ENCODE measurements at places on chromosomes 16 and 17.

DNA sequence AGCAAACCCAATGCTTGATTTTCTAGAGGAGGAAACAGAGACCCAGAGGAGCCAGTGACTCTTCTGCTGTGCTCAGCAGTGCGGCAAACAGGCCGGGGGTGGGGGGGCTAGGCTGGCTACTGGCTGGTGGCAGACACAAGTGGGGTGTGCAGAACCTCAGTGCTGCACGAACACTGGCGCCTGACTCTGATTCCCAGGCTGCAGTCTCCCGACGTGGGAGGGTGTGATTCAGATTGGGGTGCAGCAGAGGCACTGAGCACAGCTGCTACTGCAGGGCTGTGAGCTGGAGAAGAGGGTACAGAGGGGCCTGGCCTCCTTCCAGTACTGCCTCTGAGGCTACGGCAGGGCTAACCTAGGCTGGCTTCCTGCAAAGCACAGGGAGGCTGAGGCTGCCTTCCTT, 8.1 kb downstream of the RPL19 start:
- peak; percentile 57 for DNase-seq

DNA sequence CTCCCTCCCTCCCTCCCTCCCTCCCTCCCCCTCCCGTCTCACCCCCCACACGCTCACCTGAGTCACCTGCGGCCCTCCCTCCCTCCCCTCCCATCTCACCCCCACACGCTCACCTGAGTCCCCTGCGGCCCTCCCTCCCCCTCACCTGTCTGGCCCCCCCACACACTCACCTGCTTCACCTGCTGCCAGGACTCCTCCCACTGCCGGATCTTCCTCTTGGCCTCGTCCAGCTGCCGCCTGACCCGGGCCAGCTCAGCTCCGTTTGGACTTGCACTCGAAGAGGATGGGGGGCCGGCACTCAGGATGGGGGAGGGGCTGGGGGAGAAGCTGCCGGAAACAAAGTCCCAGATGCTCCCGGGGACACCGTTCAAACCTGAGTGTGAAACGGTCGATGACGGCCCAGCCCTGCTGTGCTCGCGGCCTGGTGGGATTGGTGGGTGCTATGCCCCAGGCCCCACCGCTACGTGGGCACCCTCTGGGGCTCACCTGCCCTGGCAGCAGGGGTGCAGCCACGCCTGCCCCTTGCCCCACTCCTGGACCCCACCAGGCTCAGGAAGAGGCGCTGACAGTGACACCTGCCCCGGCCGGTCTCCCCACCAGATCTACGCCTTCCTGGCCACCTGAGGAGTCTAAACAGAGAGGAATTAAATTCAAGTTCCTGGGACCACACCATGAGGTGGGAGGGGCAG, 15.9 kb downstream of the GNPTG start:
- no peak for DNase-seq

DNA sequence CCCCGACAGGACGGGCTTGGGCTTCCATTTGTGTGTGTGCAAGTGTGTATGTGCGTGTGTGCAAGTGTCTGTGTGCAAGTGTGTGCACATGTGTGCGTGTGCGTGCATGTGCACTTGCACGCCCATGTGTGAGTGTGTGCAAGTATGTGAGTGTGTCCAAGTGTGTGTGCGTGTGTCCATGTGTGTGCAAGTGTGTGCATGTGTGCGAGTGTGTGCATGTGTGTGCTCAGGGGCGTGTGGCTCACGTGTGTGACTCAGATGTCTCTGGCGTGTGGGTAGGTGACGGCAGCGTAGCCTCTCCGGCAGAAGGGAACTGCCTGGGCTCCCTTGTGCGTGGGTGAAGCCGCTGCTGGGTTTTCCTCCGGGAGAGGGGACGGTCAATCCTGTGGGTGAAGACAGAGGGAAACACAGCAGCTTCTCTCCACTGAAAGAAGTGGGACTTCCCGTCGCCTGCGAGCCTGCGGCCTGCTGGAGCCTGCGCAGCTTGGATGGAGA, 23.1 kb upstream of the ITGAX start:
- no peak for DNase-seq

DNA sequence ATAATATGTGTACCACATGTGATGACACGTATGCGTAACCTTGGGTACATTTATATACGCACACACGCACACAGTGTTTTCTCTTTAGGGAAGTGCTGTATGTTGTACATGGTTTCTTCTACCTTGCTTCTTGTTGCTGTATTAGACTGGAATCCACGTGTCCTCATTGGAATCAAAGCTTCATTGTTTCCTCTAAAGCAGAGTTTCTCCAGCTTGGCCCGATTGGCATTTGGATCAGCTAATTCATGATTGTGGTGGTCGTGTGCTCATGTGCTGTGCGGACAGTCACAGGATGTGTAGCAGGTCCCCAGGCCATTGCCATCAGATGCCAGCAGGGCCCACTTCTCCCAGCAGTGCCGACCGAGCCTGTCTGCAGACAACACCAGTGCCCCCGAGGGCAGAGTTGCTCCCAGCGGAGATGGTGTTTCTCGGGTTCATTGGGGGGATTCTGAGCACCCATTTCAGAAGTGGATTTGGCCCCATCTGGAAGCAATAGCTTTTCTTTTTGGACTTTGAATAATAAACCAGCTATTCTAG, 148.4 kb downstream of the RPTOR start:
- no peak for DNase-seq

DNA sequence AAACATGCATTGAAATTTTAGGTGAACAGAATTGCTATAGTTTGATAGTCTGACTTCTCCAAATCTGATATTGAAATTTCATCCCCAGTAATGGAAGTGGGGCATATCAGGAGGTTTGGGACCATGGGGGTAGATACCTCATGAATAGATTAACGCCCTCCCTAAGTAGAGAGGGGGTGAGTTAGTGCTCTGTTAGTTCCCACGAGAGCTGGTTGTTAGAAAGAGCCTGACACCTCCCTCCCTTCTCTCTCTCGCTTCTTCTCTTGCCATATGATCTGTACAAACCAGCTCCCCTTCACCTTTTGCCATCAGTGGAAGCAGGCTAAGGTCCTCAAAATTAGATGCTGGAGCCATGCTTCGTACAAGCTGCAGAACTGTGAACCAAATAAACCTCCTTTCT, 78.8 kb downstream of the BRIP1 start:
- DNase-seq = no peak

DNA sequence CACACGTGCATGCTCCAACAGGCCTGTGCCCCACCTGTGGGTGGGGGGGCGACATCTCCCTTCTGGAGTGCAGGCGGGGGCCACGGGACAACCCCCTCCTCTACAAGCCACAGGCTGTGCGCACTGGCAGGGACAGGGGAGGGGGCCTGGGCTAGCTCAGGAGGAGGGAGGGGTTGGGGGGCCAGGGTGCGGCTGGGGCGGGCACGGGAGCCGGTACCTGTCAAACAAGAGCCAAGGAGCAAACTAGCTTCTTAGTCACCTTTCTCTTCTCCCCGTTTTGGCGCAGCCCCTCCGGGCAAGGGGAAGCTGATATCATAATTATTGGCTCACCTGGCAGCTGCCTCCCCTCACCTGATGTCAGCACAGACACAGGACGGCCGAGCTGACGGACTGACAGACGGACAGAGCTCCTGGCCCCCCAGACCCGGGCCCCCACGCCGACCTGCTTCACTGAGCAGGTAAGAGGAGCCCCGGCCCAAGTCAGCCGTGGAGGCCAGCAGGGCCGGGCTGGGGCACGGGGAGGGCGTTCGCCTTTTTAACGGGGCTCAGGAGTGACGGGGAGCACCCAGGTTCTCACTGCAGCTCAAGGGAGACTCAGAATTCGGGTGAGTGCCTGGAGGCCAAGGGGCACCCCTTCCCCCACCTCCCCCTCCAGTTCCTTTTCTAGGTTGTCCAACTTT, at the start of gene FOXN1:
TSS of gene FOXN1 (plus strand) at position 363 of the 680 bp plus-strand sequence. CDS start 17,622 bp downstream, outside the sequence.
- no peak for DNase-seq

DNA sequence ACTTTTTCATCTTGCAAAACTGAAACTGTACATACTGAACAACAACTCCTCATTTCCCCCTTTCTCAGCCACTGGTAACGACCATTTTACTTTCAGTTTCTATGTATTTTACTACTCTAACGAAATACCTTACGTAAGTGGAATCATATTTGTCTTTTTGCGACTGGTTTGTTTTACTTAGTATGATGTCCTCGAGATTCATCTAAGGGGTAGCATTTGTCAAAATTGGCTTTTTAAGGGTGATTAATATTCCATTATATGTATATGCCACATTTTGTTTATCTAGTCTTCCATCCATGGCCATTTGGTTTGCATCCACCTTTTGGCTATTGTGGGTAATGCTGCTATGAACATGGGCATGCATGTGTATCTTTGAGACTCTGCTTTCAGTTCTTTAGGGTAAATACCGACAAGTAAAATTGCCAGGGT, 10.4 kb downstream of the KPNB1 start:
- DNase-seq = no peak

GRCh38 chr16:27639561-27640276, 89.8 kb downstream of the KATNIP start:
- DNase-seq = peak; percentile 24

- DNase-seq = no peak
Observed at GRCh38 chr17:13365331-13365730, 236.4 kb downstream of the HS3ST3A1 start.

DNA sequence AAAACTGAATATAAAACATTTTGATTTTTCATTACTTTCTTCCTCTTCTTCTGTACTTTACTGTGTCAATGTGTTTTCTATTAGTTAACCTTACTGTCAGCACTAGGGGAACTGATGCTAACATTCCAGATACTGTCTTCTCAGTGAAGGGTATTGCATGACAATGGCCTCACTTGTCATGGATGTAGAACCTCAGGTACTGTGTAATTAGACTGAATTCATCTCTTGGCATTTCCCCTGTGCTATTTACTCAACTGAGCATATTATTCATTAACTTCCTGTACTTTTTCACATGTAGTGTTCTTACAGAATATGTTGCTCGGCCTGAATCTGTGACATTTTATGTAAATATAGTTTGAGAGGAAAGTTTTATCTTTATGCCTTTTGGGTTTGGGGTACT, 237.0 kb downstream of the CA10 start:
- DNase-seq = no peak

Data from activated T-cell treated with anti-CD3 and anti-CD28 coated beads, Interleukin-2, amount 50 U/mL, for 48 hours (primary cell).